H54 (cell line): ENCODE measurements at places on chromosomes 11 and 22.

DNA sequence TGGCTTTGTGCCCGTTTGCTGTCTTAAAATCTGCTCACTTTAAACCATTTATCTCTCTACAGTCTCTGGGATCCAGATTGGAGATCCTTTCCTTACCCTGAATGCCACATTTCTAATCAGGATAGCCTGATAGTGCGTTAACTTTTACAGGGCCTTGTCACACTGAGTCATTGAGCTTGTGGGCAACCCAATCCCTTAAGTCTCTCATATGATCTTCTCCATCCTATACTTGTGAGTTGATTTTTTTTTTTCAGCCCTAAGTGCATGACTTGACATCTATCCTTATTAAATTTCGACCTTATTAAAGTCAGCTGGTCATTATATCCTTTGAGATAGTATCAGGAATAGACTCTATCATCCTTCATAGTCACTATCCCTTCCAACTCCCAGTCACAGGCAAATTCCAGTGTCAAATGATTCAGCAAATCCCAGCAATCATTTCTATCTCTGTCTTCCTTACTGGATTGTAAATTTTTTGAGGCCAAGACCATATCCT lies 57.7 kb downstream of the TEAD1 start:
- no peak for DNase-seq

DNA sequence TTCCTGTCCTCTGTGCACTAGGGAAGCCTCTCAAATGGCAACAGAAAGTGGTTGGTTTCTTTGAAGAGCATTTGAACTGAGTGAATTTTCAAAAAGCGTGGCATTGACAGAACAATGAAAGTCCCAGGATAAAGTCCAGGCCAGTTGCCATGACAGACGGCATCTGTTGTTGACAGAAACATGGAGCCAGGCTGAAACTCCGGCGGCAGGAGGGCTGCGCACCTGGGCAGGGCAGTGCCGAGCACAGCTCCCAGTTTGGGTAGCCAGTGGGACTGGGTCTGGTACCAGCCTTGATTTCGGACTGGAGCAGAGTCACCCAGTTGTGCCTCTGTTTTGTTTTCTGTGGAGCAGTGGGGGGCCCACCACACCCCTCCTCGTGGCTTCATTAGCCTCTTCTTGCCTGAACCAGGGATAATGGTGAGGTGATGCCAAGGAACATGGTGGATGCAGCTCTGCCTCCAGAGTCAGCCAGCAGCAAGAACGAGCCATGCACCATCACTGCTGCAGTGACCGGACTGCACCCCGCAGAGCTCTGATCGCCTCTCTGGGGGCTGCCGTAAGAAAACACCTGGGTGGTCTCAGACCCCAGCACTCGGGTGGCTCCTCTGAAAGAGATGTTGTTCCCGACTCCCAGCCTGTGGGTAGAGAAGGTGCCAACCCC lies 9.8 kb upstream of the SEPTIN5 start:
- no peak for DNase-seq

- no peak for DNase-seq
Observed at GRCh38 chr11:30426781-30427180, 103.9 kb downstream of the ARL14EP start.

DNA sequence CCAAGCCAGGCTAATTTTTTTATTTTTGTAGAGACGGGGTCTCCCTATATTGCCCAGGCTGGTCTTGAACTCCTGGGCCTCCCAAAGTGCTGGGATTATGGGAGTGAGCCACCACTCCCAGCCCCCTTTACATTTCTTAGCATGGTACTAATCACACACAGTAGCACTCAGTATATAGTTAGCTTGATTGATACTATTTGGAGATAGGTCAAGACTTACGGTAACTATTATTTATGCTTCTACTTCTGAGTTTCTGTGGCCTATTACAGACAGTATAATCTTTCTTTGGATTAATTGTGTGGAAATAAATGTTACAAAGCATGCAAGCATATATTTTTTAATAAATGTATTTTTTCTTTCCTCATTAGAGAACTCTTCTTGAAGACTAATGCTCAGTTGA lies 192.2 kb downstream of the UVRAG start:
- DNase-seq: no peak

DNA sequence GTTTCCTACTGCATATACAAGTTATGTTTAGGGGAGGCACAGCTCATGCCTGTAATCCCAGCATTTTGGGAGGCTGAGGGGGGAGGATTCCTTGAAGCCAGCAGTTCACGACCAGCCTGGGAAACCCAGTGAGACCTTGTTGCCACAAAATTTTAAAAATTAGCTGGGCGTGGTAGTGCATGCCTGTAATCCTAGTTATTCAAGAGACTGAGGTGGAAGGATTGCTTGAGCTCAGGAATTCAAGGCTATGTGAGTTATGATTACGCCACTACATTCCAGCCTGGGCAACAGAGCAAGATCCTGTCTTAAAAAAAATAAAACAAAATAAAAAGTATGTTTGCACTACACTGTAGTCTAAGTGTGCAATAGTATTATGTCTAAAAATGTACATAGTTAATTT lies 108.8 kb upstream of the TEAD1 start:
- no peak for DNase-seq

DNA sequence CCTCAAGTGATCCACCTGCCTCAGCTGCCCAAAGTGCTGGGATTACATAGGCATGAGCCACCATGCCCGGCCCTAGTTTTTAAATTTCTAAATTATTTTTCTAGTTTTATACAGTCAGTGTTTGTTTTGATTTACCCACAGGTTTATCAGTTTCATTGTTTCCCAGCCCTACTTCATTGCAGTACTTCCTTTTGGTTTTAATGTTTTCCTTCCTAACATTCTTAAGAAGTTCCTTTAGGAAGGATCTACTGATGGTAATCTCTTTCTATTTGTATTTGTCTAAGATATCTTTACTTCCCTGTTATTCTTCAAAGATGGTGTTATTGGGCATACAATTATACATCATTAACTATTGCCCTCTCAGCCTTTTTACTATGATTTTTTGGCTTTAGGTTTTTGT lies 4.9 kb upstream of the EXT2 start:
- no peak for DNase-seq

DNA sequence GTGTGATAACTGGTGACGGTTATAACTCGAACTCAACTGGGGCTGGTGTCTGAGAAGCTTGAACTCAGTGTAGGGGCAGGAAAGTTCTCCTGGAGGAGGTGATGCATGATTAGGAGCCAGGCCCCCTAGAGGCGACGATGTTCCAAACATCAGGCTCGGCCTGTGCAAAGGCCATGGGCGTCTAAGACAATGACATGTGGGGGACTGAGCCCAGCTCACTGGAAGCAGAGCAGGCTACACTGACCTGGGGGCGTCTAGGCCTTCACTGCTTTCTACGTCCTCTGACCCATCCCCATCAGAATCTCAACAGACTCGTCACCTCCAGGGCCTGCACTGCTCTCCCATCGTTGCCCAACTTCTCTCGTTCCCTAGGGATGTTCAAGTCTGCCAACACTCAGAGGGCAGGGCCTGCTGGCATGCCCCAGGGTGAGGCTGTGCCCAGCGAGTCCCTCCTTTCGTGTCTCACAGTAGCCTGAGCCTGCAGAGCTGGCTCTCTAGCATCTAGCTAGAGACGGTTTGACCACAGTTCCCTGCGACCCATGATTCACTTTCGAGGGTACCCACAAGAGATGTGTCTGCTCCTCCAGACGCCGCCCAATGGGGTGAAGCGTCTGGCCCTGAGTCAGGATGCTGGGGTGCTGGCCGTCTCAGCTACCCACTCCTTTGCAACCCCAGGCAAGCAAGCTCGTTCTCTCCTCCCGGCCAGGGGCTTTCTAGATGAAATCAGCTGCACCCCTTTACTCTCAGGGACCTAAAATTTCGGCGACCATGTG lies 1.1 kb upstream of the ATG16L2 start:
- peak; percentile 69 for DNase-seq

- no peak for DNase-seq
Observed at GRCh38 chr11:72522186-72522585, 87.9 kb upstream of the CLPB start.

DNA sequence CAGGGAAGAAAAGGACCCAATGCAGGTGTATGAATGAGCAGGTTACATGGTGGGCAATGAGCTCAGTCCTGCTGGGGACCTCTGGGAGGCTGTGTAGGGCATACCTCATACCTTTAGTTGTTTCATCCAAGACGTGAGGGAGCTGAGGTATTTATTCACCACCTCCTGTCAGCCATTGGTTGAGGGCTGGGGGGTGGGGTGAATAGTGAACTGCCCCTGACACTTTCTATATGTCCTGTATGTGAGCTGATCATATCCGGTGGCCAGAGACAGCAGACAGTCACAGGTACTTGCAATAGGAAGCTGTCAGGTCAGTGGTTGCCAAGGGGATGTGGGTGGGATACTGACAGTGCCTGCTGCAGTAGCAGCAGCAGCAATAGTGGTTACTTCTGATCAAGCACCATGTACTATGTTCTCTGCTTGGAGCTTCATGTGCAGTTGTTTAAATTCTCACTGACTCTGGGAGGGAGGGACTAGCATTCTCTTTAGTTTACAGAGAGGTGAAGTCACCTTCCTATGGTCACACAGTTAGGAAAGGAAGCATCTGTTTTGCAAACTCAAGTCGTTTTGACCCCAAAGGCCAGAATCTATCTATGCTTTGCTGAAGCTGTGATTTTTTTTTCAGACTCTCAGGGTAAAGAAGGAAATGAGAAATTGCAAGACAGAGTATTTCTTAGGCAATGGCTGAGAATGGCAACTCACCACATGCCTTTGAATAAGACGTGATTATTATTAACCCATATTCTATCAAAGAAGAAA lies 54.0 kb downstream of the MIAT start:
- DNase-seq: no peak

DNA sequence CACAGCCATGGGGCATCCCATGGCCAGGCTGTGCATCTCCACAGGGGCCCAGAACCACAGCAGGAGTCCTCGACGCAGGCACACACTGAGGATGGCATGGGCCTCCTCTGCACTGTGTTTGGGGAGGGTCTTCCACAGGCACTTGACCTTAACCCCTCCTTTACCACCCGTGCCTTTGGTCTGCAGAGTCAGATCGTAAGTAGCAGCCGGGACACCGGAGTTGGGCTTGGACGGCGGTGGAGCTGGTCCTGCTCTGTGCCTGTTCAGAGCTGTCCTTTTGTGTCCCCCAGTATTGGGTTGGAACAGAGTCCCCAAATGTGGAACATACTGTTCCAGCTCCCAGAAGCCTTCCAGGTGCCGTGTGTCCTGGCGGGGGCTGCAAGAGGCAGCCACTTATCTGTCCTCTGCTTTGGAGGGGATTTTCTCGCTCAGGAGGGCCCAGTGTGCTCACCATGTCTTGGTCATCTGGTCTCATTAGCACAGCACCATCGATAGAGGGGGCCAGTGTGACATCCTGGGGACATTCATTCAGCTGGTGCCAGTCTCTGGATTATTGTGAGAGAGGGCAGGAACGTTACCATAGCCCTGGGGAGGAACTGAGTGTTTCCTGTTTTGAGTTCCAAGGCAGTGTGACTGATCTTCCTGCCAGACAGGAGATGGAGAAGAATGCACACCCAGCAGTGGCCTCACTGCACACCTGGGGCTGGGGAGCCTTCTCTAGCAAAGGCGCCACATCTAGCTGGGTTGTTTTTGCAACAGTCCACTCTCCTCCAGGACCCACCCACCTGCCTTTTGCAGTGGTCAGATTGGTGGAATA lies 12.4 kb downstream of the CRELD2 start:
- no peak for DNase-seq

- DNase-seq: no peak
Observed at GRCh38 chr11:26792941-26793340, 71.1 kb upstream of the SLC5A12 start.

DNA sequence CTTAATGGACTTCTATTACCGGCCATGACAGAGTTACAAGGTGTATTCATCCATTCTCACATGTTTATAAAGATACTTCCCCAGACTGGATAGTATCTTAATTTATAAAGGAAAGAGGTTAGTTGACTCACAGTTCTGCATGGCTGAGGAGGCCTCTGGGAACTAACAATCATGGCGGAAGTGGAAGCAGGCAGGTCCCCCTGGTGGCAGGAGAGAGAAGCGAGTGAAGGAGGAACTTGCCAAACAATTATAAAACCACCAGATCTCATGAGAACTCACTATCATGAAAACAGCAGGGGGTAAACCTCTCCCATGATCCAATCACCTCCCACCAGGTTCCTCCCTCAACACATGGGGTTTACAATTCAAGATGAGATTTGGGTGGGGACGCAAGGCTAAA lies 170.0 kb upstream of the PDGFD start:
- no peak for DNase-seq

DNA sequence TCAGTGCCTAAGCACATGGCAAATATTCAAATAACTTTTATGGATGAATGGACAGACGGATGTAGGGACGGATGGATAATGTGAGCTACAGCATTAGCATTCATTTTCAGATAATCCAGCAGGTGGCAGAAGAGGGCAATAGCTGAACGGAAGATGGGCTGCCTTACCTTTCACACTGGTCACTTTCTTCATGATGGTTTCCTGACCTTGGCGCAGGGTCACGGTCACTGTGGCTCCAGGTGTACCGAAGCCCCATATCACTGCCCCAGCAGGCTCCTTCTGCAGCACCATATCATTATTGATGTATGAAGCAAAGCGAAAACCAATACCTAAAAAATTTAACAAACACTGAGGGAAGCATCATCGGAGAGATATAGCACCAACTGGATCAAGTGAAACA lies 4.3 kb downstream of the SIAE start:
- DNase-seq: no peak

DNA sequence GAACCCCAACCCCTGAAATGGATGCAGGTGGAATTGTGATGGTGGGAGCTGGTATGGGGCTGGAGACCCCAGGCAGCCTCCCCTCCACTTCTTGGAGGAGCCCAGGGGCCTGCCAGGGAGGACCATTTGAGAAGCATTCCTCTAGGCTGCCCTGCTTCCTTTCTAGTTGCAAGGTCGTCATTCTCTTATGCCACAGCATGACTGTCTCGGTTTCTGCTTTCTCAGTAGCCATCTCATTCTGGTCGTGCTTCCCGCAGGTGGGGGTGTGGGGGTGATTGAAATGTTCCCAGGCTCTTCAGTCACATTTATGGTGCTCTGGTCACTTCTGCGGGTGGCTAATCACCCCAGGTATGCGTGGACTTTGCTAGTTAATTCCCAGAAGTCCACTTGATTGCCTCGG lies 223.7 kb upstream of the TBCEL start:
- DNase-seq: no peak

DNA sequence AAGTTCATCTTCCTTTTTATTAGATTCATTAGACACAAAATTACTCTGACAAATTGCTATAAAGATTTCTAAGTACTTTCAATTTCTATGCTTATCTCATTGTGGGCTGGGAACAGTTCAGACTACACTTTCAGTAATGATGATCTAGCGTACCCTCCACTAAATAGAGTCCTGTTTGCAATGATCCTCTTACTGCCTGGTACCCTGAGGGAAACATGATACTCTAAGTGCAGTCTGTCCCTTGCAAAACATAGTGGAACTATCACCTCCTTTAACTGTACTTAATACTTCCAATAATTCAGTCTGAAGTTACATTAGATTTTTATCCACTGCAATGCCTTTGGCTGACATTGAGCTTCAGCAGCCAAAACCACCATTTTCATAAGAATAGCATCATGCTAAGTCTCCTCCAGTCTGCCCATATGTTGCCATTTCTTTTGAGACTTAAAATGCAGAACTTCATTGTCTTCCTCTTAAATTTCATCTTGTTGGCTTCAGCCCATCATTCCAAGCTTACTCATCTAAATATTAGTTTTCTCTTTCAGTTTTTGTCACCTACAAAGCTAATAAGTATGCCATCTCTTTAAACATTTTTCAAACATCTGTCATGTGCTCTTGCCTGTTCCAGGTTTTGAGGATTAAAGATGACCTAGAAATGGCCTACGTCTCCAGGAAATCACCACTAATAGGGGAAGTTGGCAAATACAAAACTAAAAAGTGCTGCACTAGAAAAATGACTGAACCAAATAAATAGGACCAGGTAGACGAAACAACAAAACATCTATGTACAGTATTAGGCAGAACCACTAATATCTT lies 55.5 kb downstream of the PAK1 start:
- no peak for DNase-seq
